ENCODE measurements at places on chromosomes 1 and 21.

- DNase-seq = no peak
Observed at GRCh38 chr1:210144736-210145135, 87.9 kb upstream of the SERTAD4 start.

DNA sequence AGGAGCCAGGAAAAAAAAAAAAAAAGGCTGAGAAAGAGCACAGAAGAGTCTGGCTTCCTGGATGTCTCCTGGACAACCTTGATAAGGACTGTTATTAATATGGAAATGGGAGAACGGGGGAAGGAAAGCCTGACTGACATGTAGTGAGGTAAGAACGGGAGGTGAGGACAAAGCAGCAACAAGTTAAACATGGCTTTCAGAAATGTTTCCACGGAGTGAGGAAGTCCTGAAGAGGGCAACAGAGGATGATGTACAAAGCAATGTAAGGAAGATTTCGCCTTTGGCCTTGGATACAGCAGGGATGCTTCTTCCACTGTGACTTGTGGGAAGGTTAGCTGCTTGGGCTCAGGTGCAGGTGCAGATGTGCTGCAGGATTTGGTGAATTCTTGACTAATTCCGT, 11.9 kb upstream of the NIBAN1 start:
- no peak for DNase-seq

DNA sequence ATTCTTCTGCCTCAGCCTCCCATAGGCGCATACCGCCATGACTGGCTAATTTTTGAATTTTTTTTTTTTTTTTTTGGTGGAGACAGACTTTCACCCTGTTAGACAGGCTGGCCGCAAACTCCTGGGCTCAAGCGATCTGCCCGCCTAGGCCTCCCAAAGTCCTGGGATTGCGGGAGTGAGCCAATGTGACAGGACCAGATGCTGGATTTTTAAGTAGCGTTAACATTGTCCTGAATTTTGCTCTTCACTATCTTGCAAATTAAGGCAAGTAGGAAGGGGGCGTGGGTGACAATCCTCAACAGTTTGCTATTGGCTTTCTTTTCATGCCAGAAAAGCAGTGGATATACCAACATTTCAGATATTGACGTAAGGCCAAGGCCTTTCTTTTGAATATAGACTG, 49.7 kb upstream of the TSNAX start:
- DNase-seq = no peak

- DNase-seq = no peak
Observed at GRCh38 chr1:2583871-2584351, 2.7 kb upstream of the PRXL2B start.

GRCh38 chr21:35002879-35003722, 46.0 kb downstream of the RUNX1 start:
- peak; percentile 82 for DNase-seq

GRCh38 chr1:228463009-228463558, 24.1 kb upstream of the RNF187 start:
- DNase-seq = no peak

DNA sequence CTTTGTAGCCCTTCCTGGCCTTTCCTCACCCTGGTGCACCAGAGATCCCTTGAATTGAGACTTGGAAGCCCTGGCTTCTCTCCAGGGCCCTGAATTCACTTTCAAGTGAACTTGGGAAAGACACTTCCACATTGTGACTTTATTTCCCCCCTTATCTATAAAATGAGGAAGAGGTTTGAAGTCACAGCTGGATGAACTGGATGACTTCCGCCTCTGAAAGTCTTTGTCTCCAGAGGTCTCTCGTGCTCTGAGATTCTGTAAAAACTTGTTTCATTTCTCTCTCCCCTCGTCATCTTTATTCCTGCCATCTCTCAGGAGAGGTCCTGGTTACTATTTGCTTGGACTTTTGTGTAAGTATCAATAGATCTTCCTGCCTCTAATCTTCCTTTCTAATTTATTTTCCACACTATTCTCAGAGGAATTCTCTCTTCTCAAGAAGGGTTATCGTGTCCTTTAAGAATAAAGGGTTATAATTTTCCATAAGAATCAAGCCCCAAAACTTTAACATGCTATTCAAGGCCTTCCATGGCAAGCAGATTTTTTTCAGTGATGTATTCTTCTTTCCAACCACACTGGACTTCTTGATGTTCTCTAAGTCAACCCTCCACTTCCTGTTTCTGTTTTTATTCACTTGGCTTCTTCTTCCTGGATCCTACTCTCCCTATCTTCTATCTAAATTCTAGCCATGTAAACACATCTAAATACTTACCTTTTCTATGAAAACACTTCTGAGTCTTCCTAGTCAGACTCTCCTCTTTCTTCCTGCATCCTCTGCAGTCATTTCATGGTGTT, 6.5 kb upstream of the RPTN start:
- no peak for DNase-seq

GRCh38 chr1:222104694-222105392, 363.0 kb upstream of the DUSP10 start:
- no peak for DNase-seq

- no peak for DNase-seq
Observed at GRCh38 chr1:37002898-37003297, 31.4 kb downstream of the GRIK3 start.

DNA sequence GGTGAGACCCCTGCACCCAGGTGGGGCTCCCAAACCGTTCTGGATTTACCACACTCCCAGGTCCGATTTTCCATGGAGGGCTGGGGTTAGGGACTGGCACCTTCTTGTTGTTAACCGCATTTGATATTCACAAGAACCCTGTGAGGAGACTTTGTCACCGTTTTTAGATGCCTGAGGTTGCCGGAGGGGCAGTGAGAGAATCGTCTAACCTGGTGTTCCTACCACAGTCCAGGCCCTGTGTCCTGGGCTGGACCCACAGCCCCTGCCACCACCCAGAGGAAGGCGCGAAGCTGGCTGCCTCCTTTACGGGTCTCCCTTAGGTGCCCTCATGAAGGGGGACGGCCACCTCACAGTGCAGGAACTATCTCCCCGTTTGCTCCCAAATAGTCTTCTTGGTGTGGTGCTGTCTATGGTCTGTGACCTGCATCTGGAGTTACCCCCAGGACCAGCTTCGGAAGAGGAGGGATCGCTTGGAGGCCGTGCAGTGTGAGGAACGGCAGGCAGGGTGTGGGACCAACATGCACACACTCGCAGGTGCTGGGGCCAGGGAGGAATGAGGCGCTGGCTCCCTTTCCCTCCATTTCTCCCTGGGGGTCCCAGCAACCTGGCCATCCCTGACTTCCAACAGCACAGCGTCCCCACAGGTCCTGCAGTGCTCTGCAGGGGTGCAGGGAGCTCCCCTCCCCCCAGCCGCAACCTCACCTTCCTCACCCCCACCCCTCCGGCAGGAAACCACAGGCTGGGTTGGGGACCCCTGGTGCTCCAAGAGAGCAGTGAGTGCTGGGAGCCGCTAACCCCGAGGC, 7.0 kb downstream of the SIM2 start:
- DNase-seq = no peak

All from GF-D8 (cell line).